HFFc6 (cell line): ENCODE measurements at places on chromosomes 1 and 21. TPM values are rescaled to one million over a fixed set of nuclear protein-coding genes. Genes with fewer than 3 reads are reported as not detected.

DNA sequence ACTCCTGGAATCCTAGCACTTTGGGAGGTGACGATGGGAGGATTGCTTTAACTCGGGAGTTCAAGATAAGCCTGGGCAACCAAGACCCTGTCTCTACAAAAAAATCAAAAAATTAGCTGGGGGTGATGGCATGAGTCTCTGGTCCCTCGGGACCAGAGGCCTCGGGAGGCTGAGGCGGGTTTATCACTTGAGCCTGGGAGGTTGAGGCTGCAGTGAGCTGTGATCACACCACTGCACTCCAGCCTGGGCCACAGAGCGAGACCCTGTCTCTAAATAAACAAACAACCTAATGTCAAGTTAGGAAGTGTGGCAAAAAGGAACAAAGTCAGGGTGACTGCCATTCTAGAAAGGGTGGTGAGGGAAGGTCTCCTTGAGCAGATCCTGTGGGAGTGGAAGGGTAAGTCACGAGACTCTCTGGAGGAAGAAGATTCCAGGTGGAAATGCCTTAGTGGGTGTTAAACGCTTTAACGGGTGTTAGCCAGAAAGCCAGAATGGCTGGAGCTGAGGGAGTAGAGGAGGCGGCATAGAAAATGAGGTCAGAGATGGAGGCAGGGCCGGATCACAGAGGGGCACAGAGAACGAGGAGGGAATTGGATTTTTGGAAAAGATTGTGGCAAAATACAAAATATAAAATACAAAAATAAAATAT, 62.2 kb upstream of the ATP5PO start:
- DNase-seq, result no peak

Gene MCOLN3
- 0.19 to 0.26 TPM in 2 of 3 replicates, not detected in the other for total RNA-seq

- DNase-seq, result peak; percentile 70
Observed at GRCh38 chr1:172449585-172450523, 6.0 kb upstream of the PIGC start.

GRCh38 chr1:238953448-238954010, 432.8 kb upstream of the CHRM3 start:
- DNase-seq, result no peak

GRCh38 chr1:27885621-27886352, 13.4 kb downstream of the THEMIS2 start:
- DNase-seq, result no peak

Gene COL8A2
- 2.2 to 6.3 TPM (median 6.0 TPM) in 3 replicates for total RNA-seq

- DNase-seq, result no peak
Observed at GRCh38 chr1:61111084-61112004, 29.0 kb downstream of the NFIA start.

- DNase-seq, result no peak
Observed at GRCh38 chr1:10529765-10530164, 55.0 kb downstream of the PEX14 start.

GRCh38 chr1:112866151-112866550, 89.8 kb downstream of the SLC16A1 start:
- peak; percentile 82 for DNase-seq

Gene DYRK1A
- 35.8 to 39.4 TPM (median 39.0 TPM) in 3 replicates for total RNA-seq

- no peak for DNase-seq
Observed at GRCh38 chr1:53551428-53551995, 92.3 kb downstream of the DMRTB1 start.

GRCh38 chr1:35449334-35450008, 107.7 kb downstream of the KIAA0319L start:
- DNase-seq, result peak; percentile 96

GRCh38 chr1:225735252-225736149, 42.1 kb upstream of the SRP9 start:
- peak; percentile 94 for DNase-seq

Gene RNU1-3
- 1,400 to 2,630 TPM (median 1,564 TPM) in 3 replicates for total RNA-seq

Gene SLC1A7
- 0.15 TPM in 1 of 3 replicates, not detected in the others for total RNA-seq

DNA sequence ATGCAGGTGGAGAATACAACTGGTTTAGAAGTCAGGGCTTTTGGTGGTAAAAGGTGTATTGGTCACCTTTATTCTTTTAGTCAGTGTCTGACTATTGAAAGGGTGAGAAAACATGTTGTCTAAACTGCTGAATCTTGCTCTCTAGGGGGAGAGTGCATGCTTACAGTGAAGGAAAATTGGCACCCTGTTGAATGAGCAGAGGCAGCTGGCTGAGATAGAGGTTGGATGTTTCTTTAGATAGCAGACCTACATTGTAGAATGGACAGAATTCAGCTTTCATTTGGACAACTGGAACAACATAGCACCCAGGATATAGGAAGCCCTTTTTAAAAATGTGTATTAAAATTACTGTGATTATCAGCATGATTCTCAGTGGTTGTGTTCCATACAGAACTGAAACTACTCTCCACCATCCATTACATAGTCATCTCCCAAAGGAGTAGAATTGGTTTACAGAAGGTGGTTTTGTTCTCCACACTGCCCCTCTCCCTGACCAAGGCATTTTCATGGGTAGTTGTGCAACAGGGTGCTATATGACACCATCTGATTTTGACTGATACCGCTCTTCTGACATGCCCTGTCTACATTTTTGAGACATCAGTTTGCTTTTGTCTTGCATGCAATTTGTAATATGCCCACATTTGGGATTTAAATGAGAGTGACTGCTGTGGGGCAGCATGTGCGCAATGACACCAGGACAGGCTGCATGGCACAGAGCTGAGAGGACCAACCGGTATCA, 16.2 kb downstream of the RHOU start:
- no peak for DNase-seq

Gene WNT2B
- 1.9 to 3.8 TPM (median 2.0 TPM) in 3 replicates for total RNA-seq

DNA sequence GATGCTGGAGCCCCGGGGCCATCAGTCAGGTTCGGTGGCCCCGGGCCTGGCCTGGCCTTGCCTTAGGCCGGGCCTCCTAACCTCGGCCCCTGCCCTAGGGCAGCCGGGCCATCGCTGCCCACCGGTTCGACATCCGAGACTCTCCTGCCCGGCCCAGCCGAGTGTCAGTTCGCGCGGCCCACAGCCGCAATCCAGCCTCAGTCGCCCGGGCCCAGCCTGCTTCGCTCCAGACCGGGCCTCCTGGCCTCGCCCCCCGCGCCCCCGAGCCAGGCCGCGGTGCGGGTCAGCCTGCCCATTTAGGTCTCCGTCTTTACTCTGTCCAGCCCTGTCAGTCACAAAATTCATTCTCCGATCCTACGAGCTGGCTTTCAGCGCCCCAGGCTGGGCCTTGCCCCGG, 777 bp downstream of the LRRC41 start:
- DNase-seq, result no peak

DNA sequence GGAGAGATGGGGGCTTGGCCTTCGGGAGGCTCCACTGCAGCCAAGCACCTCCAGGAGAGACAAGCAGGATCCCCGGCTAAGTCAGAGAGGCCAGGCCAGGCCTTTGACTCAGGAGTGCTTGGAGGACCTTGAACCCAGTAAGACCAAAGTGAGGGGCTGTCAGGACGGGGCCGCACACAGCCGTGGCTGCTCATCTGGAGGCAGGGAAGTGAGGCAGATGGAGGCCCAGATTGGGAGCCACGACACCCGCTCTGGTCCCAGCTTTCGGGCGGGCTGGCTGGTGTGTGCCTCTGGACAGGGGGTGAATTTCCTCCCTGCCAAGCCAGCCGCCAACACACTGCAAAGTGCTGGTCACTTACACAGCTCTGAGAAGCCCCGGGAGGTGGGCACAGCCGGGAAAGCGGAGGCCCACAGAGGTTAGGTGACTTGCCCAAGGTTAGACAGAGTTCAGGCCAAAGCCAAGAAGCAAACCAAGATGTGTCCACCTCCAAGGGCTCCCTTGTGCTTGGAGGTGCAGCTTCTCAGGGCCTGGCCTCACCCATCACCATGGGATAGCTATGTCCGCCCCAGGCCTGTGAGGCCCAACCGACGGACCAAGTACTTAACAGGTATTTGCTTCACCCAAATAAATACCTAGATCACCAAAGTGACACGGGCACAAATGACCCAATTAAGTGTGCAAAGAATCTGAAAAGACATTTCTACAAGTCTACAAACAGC, 58.3 kb downstream of the CHD5 start:
- DNase-seq, result no peak

- no peak for DNase-seq
Observed at GRCh38 chr1:220707160-220707559, 17.0 kb downstream of the C1orf115 start.

- no peak for DNase-seq
Observed at GRCh38 chr1:233791721-233792120, 112.8 kb upstream of the SLC35F3 start.

GRCh38 chr21:38404177-38404576, 94.1 kb downstream of the ERG start:
- no peak for DNase-seq

- DNase-seq, result no peak
Observed at GRCh38 chr1:186904361-186904760, 75.6 kb downstream of the PLA2G4A start.

DNA sequence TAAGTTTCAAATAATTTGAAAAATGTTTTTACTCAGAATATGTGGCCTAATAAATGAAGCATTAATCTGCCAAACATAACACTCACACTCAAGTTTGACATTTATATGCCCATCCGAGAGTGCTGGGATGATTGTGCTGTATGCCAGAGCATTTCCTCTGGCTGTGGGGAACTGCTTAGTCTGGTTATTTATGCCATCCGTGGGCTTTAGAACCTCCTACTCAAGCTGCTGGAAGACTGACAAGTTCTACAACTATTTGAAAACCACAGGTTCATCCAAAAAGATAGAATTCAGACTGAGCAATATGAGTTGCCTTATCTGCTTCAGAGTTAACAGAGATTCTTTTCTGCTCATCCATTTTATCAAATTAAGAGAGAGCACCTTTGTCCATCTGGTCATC, 25.9 kb downstream of the PCNX2 start:
- peak; percentile 15 for DNase-seq

- no peak for DNase-seq
Observed at GRCh38 chr1:67666636-67667035, 18.4 kb upstream of the GADD45A start.

Gene TNFRSF9
- not detected in 3 replicates for total RNA-seq

Gene YRDC
- total RNA-seq, result 19.8 to 22.2 TPM (median 21.8 TPM) in 3 replicates

DNA sequence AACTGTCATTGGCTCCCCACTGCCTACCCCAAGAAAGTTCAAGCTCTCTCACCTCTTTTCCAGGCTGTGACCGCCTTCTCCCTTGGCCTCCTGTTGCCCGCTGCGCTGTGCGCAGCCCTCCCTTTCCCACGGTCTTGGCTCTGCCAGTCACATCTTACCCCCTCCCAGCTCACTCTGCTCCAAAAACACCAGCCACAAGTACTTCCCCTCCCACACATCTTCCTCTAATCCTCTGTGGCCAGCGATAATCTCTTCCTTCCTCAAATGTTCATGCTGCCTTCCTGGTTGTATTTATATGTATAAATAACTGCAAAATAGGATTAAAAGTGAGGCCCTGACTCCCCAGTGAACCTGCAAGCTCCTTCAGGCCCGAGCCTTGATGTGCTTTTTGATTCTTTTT, 81.8 kb downstream of the AJAP1 start:
- no peak for DNase-seq

GRCh38 chr1:159370855-159371254, 61.1 kb upstream of the OR10J4 start:
- DNase-seq, result no peak

Gene L1TD1
- not detected in 2 replicates for total RNA-seq

GRCh38 chr1:234968451-234968850, 160.2 kb downstream of the TOMM20 start:
- DNase-seq, result no peak

DNA sequence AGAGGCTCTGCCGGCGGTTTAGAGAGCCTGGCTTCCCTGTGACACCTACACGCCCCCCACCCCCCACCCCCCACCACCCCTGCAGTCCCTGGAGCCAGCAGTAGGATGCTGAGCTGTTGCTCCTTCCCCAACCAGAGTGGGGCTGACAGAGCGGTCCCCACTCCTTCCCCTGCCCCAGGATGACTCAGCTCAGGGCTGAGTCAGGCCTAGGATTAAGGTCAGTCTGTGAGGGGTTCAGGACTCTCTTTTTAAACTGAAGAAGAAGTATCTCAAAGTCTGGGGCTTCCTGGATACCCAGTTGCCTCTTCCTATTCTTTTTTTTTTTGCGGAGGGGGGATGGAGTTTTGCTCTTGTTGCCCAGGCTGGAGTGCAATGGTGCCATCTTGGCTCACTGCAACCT, 19.1 kb downstream of the DMBX1 start:
- peak; percentile 31 for DNase-seq

Gene CCDC27
- not detected in 3 replicates for total RNA-seq

Gene ACOT11
- total RNA-seq, result 2.5 to 3.6 TPM (median 3.5 TPM) in 3 replicates

GRCh38 chr1:64750875-64751274, 6.0 kb downstream of the RAVER2 start:
- no peak for DNase-seq

- DNase-seq, result no peak
Observed at GRCh38 chr1:211379446-211379845, 52.8 kb downstream of the TRAF5 start.
